Fibroblast of the aortic adventitia (primary cell): ENCODE measurements at places on chromosomes 3 and 15. TPM values are rescaled to one million over a fixed set of nuclear protein-coding genes. Genes with fewer than 3 reads are reported as not detected.

- no peak for DNase-seq
These were observed 85.9 kb upstream of the CSPG5 start for GRCh38 chr3:47664519-47664918.

DNA sequence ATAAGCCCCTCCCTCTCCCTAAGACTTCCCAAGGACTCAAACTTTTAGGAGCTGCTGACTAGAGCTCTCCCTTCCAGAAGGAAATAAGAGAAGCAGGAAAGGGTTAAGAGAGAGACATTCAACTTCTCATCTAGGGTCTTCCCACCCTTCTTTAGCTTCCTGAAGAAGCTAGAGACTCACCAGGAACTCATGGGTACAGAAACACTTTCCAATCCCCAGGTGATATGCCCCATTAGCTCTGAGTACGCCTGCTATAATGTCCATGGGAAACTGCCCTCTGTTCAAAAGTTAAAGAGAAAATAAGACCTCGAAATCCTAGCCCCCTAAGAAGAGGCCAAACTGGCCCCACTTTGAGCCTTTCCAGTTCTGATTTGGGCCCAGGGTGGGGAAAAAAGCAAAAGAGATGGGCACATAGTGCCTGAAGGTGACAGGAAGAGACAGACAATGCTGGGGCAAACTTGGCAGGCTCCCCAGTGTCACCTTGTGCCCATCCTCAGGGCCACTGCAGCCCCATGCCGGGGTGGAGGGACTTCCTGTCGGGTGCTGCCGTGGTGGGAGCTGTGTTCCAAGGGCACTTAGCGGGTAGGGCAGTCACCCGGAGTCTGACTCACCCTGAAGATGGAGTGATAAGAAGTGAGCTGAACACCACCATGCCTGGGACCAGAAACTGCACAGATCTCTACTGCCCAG, 29.5 kb downstream of the CCDC12 start:
- DNase-seq = no peak

GRCh38 chr15:71337197-71337845, 222.1 kb downstream of the THSD4 start:
- DNase-seq = peak; percentile 12

The B2M gene
- 2,390 and 3,757 TPM in 2 replicates for total RNA-seq

The KNG1 gene
- total RNA-seq = not detected in 2 replicates
